T-helper 1 cell (primary cell): ENCODE measurements at places on chromosomes 7 and 10.

DNA sequence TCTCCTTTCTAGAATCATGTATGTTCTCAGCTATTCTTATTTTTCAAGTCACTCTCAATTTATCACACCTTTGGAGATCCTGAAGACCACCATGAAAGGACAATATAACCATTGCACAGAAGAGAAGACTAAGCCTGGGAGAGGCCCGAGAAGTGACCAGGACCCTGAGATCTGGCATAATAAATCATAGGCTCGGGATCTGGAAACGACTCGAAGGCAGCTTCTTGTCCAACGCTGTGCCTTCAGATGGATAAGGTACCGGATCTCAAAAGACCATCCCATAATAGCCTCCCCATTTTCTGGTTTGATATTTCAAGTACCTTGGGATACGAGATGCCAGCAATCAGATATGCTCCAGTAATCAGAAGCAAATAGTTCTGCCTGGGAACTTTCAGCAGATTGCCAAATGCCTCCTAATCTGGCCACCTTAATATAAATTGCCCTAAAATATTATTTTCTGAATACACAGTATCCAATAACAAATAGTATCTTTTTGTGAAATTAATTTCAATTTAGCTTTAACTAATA lies 179.2 kb upstream of the ZMIZ1 start:
- no peak for DNase-seq

- peak; percentile 50 for DNase-seq
Observed at GRCh38 chr7:3042861-3043489, 692 bp downstream of the CARD11 start.

DNA sequence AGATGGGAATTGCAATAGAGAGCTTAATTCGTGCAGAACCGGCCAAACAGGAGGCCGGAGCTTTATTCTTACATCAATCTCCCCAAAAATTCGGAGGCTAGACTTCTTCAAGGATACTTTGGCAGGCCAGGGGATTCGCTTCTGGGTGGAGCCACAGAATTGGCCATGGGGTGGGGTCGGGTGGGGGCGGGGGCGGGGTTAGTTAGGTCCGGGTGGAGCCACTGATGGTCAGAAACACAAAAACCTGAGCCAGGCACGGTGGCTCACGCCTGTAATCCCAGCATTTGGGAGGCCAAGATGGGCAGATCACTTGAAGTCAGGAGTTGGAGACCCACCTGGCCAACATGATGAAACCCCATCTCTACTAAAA lies 87.5 kb downstream of the SEPTIN14 start:
- no peak for DNase-seq

DNA sequence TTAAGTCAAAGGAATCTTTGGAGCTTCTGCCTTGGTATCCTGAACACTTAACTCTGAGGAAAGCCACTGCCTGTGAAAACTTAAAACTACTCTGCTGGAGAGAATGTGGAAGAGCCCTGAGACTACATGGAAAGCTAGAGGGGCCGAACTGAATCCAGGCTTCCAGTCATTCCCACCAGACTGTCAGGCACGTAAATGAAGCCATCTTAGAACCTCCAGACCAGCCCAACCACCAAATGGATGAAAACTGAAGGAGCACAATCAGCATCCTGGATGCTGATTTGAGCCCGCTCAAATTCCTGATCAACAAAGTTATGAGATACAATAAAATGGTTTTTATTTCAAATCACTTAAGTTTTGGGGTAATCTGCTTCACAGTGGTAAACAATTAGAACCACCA lies 30.8 kb downstream of the TNPO3 start:
- no peak for DNase-seq

DNA sequence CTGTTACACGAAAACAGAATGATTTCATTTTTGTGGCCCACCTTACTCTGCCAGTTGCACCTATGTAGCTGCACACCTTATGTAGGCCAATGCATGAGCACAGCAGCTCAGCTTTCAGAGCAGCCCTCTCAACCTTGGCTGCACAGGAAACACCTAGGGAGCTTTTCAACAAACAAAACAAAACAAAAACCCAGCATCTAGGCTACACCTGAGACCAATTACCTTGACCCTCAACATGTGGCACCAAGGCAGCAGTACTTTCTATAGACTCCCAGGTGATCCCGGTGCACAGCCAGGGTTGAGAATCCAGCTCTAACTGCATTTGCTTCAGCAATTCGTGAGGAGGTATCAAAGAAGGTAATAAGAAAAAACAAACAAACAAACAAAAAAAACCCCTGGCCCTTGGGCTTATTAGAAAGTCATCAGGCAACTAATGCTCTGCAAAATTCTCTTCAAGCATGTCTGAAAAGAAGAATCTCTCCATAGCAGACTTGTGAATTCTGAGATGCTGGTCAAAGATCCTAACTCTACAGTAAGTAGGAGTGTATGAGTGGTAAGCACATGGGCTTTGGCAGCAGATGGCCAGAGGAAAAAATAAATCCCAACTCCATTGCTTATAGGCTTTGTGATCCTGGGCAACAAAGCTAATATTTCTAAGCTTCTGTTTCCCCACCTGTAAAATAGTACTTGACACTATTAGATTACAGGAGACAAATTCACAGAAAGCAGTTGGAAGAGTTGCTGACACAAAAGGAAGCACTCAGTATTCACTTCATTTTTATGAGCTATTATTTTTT lies 113.4 kb upstream of the NOBOX start:
- DNase-seq, result no peak

- no peak for DNase-seq
Observed at GRCh38 chr10:104406715-104407650, 53.4 kb downstream of the CFAP58 start.

GRCh38 chr7:25429731-25430130 lies 201.4 kb upstream of the NPVF start:
- DNase-seq, result no peak

DNA sequence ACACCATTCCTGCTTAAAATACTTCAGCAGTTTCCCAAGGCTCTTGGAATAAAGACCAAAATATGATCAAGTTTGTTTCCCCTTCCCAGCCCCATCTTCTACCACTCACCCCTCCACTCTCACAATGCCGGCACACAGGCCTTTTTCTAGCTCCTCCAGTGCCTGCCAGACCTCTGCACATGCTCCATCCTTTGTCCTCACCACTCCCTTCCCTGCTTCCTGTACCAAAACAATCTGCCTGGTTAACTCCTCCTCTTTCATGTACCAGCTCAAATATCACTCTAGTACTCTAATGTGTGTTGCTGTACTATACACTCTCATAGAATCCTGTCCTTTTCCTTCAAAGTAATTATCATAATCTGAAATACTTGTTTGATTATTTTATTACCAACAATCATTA lies 19.4 kb downstream of the SCRN1 start:
- no peak for DNase-seq

GRCh38 chr10:12978891-12979290 lies 22.6 kb downstream of the CCDC3 start:
- DNase-seq, result no peak

- no peak for DNase-seq
Observed at GRCh38 chr7:79414910-79415309, 38.6 kb downstream of the MAGI2 start.

GRCh38 chr7:41007351-41007751 lies 695.5 kb downstream of the INHBA start:
- DNase-seq, result no peak
